ENCODE measurements at places on chromosomes 4 and X. TPM values are rescaled to one million over a fixed set of nuclear protein-coding genes. Genes with fewer than 3 reads are reported as not detected.

Gene MAML3
- 1.0 TPM for total RNA-seq

Gene SLC49A3
- 2.9 TPM for total RNA-seq

Gene PGAM4
- total RNA-seq, result not detected

Gene TDO2
- total RNA-seq, result not detected

Gene FGD1
- 10.2 TPM for total RNA-seq

Gene AMBN
- total RNA-seq, result not detected

Gene SPANXD
- not detected for total RNA-seq

Gene PRDM5
- 7.3 TPM for total RNA-seq

Gene PNPLA4
- total RNA-seq, result 9.2 TPM

Gene CTAG1B
- total RNA-seq, result not detected

Gene TEX11
- total RNA-seq, result not detected

Gene SGCB
- 8.0 TPM for total RNA-seq

Gene DCLK2
- total RNA-seq, result 5.2 TPM

Gene TSPAN5
- total RNA-seq, result 24.9 TPM

Gene ADRA2C
- total RNA-seq, result not detected

Gene FAT4
- 0.58 TPM for total RNA-seq

Gene XAGE1B
- not detected for total RNA-seq

Gene OPN1MW3
- total RNA-seq, result not detected

Gene ANKRD50
- total RNA-seq, result 7.2 TPM

Gene ANOS1
- total RNA-seq, result 2.3 TPM

Gene NALF2
- 1.0 TPM for total RNA-seq

Gene CORIN
- 0.12 TPM for total RNA-seq

Gene MAGEA4
- total RNA-seq, result not detected

Gene CSAG3
- total RNA-seq, result not detected

Gene GATA1
- not detected for total RNA-seq

Gene LCORL
- 16.5 TPM for total RNA-seq

Gene OTUD6A
- total RNA-seq, result not detected

Gene GCNA
- total RNA-seq, result 0.52 TPM

Gene P2RY10
- total RNA-seq, result not detected

Gene TMPRSS11D
- total RNA-seq, result not detected

Gene UGT2A1
- total RNA-seq, result not detected

Gene SPIN4
- 5.8 TPM for total RNA-seq

Gene AKAP14
- total RNA-seq, result not detected

Gene IL15
- total RNA-seq, result 7.7 TPM

Gene CENPU
- total RNA-seq, result 75.8 TPM

Gene UTP3
- 28.0 TPM for total RNA-seq

Gene TBX22
- not detected for total RNA-seq

Gene SPARCL1
- total RNA-seq, result not detected

Gene DMRTC1
- not detected for total RNA-seq

Gene RAB33A
- not detected for total RNA-seq

Gene TLR2
- 13.8 TPM for total RNA-seq

Gene ZIC3
- total RNA-seq, result not detected

Gene FMR1NB
- not detected for total RNA-seq

Gene AKAP4
- total RNA-seq, result not detected

Gene STPG2
- total RNA-seq, result not detected

Gene TMEM129
- total RNA-seq, result 27.8 TPM

Gene ZNF157
- total RNA-seq, result 0.07 TPM

Gene STOX2
- total RNA-seq, result 2.3 TPM

Gene TRIML2
- total RNA-seq, result not detected

Gene CLDN34
- total RNA-seq, result not detected

Gene PPP4R3C
- not detected for total RNA-seq

Gene SLBP
- total RNA-seq, result 157 TPM

Data from epithelial cell of proximal tubule (primary cell).